ENCODE measurements at places on chromosomes 16 and 17.

DNA sequence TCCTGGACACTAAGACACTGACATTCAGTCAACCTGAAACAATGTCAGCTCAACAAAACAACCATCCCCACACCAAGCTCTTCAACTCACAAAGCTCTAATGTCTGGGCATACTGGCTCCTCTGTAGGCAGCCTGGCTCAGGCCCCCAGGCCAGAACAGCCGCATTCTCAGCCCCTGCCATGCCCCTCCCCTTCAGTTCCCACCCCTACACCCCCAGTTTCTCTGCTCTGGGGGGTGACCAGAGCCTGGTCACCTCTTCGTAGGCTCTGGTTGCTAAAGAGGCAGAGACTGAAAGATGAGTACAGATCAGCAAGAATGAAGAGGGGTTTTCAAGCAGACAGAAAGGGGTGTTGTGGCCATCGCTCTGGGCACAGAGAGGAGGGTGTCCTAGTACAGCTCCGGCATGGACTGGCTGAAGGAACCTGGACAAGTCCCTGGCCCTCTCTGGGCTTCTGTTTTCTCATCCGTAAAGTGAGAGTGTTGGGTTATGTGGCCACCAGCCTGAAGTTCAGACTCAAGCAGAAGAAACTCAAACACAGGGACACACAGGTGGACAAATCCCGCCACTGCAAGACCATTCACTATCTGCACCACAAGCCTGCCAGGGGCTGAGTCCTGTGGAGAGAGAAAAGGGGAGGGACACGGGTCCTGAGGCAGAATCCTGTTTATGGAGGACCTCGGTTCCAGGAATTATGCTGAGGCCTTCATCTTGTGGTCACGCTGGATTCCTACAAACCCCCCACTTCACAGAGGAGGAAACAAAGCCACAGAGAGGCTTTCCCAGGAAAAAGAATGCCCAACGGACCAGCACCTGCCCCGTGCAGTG lies 987 bp upstream of the SLC4A1 start:
- no peak for DNase-seq

DNA sequence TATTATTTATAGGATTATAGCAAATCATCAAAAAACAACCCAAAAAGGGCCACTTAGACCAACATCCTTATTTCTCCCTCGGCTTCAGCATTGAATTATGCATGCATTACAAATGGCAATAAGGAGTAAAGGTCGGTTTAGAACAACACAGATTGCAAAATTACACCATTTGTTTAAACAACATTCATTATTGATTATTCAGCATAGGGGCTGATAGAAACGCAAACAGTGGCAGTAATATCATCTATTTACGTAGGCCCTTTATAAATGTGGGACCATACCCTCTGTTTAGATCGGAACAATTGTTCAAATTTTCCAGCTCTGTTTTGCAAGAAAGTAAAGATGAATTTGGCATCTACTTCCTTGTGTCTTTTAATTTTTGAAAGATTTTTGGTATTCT lies 153.3 kb downstream of the WWOX start:
- no peak for DNase-seq

GRCh38 chr17:16512011-16512410 lies 20.0 kb upstream of the LRRC75A start:
- DNase-seq = peak; percentile 65

GRCh38 chr16:72847187-72848027 lies 200.5 kb downstream of the ZFHX3 start:
- DNase-seq = peak; percentile 37

DNA sequence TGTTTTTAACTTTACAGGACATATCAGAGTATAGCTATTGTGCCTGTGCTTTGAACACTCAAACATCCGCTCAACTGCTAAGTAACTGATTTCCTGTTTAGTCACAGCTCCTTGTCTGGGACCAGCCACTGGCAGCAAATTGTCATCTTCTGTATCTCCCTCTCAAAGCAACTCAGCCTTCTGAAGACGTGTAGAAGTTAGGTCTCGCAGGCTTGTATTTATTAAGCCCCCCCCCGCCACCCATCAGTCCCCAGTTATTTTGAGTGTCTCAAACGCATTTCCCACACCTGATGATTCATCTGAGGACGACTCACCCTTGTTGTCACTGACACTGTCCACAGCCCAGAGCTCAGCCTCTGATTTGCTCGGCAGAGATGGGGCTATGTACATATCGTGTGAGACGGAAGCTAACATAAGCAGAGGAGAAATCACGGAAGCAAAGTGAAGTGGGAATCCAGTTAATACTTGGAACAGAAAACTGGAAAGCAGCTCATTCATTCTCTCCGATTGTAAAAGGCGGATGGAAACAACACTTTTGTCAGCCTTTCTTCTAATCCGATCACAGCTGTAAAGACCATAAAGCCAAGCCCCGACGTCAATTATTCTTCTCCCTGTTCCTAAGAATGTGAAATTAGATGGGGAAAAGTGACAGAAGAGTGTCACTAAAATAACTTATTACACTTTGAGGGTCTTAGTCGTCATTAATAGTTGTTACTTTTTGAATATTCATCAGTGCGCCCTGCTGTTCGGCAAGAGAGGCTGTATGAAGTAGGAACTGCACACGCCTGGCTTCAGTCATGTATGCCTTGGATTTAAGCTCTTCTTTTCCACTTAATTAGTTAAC lies 64.2 kb downstream of the PITPNC1 start:
- DNase-seq = no peak

GRCh38 chr17:80292521-80292971 lies 31.9 kb downstream of the RNF213 start:
- DNase-seq = no peak

GRCh38 chr17:56217921-56218320 lies 64.6 kb downstream of the ANKFN1 start:
- no peak for DNase-seq

GRCh38 chr17:32689348-32689747 lies 187.6 kb downstream of the MYO1D start:
- no peak for DNase-seq

DNA sequence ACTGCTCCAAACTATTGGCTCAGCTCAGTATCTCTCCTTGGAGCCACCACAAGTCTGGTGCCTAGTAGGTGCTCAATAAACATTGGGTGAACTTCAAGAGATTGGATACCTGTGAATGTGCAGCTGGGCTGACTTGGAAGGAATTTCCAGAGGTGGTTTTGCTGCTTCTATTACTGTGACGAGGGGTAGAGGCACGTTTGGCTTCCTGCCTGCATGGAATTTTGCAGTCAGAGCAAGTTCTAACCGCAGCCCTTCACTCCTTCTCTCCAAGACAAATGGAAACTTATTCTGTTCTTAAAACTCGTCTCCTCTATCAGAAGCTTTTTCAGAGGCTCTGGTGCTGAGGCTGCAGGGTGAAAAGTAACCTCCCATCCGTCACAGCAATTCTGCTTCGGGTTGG lies 342.5 kb downstream of the CPPED1 start:
- DNase-seq = no peak

DNA sequence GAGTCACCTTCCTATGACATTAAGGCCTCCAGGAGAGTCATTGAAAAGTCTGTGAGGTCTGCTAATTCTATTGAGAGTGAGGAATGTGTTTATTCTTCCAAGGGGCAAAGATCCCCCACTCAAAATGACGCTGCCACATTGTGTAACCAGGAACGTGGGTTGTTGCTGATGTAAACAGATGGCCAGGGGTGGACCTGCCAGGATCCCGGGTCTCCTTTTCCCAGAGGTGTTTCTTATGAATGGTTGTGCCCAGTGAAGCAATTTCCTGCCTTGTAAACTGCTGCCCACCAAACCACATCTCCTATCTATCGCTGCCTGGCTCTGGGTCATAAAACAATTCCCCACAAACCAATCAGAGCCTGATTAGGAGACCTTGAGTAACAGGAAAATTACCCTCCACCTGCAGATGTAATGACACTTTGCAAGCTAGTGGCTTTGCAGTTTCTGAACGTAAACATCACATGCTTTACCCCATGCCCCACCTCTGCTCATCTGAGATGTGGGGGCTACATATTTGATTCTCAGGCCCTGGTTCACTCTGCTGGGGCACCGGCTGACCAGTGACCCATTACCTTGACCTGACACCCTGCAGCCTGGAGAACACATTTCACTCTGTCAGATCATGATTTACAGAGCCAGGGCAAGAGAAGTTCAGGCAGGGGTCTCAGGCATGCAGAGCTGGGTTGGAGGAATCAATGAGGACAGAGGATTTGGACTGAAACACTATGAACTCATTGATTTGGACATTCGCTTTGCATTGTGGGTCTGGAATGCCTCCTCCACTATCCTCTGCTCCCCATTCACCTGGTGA lies 33.1 kb upstream of the DDX52 start:
- DNase-seq = no peak

DNA sequence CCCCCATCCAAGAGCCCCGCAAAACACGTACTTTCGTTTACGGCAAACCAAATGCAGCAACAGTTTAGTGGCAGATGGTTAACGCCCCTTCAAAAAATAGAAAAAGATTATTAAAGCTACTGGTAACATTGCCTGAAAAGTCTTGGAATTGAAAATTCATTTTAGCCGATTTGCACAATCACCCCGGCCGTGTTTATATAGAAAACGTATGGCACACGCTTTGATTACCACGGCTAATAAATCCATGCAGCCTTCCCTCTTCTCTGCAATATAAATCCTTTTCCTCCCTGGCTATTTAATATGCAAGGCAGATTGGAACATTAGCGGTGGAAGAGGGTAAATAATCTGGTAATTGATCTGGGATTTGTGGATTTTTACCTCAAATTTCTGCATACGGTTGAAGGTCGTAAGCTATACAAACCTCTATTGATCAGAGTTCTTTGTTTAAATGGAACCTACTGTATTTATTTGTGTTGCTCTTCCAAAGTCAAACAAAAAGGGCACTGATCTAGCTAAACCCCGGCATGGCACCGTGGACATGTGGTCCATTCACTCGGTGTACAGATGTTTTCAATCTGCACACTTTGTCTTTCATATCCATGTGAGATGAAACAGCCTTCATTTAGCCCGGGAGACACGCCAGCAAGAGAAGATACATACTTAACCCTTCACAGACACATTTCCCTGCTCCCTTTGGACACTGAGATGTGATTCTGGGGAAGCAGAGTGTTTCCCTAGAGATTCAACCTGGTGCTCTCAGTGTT lies 238.1 kb upstream of the MAF start:
- no peak for DNase-seq

- no peak for DNase-seq
Measured at GRCh38 chr17:28711723-28712031, at the start of gene PROCA1. Gene PROCA1 (minus strand): TSS chr17:28711888. CDS start chr17:28711660, 228 bp downstream.

DNA sequence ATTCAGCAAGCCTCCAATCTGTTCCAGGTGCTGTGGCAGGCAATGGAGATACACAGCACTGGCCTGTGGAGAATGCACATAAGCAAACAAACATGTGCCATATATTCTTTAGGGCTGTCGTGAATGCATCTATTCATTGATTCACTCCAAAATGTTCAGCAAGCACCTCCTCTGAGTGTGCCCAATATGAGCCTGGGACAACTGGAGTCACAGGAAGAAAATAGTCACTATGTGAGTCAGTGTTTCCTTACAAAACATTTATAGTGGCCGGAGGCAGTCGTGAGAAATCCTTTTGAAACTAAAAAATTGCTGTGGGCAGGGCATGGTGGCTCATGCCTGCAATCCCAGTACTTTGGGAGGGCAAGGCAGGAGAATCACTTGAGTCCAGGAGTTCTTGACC lies 310.1 kb downstream of the CA10 start:
- DNase-seq = no peak

GRCh38 chr17:37844158-37844976 lies 79.8 kb upstream of the TBC1D3K start:
- no peak for DNase-seq

- DNase-seq = no peak
Measured at GRCh38 chr17:34822007-34822739, 139.1 kb downstream of the CCT6B start.

GRCh38 chr16:30069611-30070462 lies 4.3 kb downstream of the ALDOA start:
- DNase-seq = no peak

GRCh38 chr16:81564421-81564911 lies 119.9 kb downstream of the CMIP start:
- no peak for DNase-seq

- no peak for DNase-seq
Measured at GRCh38 chr16:871562-872345, 71.2 kb upstream of the GNG13 start.

Data from COR-L47 (cell line).